Left lung (tissue), 14 donors: ENCODE measurements at places on chromosomes 11 and 22.

DNA sequence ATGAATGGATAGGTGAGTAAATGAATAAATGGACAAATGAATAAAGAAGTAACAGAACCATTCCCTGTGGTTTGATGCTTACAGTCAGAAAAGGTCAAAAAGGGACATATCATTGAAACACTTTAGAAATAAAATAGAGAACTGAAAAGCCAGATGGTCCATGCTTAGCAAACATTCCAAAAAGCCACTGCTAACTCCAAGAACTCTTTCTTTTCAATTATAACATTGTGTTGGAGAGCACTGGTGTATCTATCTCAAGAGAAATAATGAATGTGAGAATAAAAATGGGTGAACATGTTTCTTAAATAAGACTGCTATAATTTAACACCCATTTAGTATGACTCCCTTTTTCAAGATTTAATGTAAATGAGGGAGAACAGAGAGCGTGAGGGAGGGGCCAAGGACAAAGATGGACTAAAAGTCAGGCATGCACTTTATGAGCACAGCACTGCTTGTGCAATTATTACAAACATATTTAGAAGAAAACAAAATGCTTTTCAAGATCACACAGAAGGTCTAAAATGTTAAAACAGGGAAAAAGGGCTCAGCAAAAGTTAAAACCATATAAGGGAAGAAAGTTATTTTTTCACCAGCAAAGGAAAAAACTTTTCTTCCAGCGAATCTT is 224.3 kb upstream of the PITPNB start:
- DNase-seq: no peak

DNA sequence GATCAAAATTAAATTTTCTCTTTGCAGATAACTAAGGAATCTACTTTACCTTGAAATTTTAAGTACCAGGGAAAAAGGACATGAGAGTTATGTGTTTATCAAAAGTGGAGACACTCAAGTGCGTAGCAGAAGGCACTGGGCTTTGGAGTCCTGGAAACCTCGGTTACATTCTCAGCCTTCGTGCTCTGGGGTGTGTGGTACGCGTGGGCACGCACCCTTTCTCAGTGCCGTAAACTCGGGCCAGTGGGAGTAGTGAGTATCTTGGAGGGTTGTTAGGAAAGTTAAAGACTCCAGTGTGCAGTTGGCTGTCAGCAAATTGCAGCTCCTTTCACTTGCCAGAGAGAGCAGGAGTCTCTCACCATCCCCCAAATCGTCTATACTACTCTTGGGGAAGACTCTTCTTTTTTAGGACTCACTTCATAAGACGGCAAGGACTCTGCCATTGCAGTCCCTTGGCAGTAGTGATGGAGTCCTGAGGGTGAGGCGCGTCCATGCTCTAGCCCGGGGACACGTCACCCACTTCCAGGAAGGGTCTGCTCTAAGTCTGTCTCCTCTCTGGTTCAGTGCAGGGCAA is 171.8 kb downstream of the TBC1D22A start:
- DNase-seq: no peak

DNA sequence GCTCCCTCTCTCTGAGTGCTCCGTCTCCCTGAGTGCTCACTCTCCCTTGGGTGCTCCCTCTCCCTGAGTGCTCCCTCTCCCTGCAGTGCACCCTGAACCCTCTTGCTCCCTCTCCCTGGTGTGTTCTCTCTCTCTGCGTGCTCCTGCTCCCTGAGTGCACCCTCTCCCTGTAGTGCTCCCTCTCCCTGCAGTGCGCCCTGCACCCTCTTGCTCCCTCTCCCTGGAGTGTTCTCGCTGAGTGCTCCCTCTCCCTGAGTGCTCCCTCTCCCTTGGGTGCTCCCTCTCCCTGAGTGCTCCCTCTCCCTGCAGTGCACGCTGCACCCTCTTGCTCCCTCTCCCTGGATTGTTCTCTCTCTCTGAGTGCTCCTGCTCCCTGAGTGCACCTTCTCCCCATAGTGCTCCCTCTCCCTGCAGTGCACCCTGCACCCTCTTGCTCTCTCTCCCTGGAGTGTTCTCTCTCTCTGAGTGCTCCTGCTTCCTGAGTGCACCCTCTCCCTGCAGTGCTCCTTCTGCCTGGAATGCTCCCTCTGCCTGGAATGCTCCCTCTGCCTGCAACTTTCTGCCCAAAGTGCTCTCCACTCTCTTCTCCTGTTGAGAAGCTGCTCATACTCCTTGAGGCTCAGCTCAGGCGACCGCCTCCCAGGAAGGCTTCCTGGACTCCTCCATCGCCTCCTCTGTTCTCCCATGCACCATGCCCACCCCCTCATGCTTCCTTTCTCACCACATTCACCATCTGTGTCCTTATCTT is 48.4 kb upstream of the WNT7B start:
- no peak for DNase-seq

GRCh38 chr11:75349521-75350116 is 1.8 kb downstream of the ARRB1 start:
- no peak for DNase-seq
